ENCODE measurements at places on chromosomes 6 and 20.
A peak's percentile ranks its signal among the peaks of the same experiment; 100 is the strongest.

DNA sequence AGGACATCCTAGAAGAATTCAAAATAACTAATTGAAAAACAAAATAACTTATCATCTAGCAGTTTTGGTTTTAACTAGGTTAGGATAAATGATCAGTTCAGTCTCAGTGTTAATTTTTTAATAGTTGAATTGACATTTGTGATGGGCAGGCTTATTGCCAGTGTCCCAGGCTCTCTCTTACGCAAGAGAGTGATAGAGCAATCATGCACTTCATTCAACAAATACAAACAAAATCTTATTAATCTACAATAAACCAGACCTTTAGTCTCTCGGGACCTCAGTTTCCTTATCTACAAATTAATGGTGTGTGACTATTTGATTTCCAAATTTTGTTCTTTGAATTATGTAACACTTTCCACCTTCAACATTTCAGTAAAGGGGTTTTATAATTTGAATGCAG lies 385.9 kb upstream of the JAG1 start:
- no peak for DNase-seq

DNA sequence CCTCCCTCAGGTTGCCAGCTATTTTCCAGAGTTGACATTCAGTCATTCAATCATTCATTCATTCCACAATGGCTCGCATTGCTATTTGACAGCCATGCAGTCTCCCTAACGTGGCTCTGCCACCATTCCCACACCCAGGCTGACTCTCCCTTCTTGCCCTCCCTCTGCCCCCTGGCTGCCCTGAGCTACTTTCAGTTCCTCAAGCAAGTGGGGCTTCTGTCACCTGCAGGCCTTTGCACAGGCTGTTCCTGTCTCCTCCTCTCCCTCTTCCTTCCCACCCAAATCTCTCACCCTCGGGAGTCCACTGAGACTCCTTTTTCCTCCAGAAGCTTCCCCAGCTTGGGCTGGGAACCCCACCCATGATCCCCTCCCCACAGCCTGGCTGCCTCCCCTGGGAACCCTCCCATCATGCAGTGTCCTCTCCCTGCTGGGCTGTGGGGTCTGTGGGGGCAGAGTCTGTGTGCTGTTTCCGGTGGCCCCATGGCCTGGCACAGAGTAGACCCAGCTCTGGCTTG lies 2.6 kb downstream of the PACSIN1 start:
- no peak for DNase-seq

GRCh38 chr20:23540624-23541023 lies 27.7 kb downstream of the CST9L start:
- DNase-seq = no peak

GRCh38 chr6:35068206-35068605 lies 72.9 kb downstream of the TCP11 start:
- no peak for DNase-seq

GRCh38 chr6:134345789-134346188 lies 27.9 kb upstream of the SGK1 start:
- DNase-seq = no peak

- DNase-seq = no peak
Observed at GRCh38 chr6:109296971-109297372, 85.3 kb downstream of the CD164 start.

DNA sequence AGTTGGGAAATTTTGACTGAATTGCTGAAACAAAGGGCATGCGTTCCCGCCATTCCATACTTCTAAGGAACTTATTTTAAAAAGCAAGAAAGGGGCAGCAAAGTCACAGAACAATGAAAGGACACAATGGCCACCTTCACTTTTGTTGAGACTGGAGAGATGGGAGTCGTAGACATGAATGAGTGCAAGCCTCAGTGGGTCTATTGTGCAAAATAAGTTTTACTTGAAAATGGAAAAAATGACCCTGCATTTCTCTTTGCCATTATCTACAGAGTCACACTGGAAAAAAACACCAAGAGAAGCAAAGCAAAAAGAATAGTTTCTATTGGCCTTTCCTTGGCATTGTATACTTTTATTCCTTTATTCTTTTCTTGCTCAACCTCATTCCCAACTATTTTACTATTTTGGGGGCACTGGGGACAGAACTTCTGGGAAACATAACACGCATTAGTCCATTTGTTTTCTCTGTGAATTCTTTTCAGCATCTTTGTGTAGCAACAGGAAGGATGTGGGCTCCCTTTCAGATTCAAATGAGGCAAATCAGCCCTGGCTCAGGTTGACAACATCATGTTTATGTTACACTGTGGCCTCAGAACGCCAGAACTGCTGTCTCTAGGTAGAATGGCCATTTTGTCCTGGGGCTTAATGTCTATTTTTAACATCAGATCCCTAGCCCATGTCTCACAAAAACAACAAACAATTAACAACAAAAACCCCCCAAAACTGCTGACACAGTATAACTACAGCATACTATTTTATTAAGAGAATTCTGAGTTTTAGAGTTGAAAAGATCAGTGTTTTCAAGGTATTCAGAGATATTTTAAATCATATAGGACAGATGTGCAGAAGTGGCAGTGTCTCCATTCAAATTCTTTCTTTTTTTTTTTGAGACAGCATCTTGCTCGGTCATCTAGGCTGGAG lies 122.2 kb downstream of the FYN start:
- peak; percentile 87 for DNase-seq

DNA sequence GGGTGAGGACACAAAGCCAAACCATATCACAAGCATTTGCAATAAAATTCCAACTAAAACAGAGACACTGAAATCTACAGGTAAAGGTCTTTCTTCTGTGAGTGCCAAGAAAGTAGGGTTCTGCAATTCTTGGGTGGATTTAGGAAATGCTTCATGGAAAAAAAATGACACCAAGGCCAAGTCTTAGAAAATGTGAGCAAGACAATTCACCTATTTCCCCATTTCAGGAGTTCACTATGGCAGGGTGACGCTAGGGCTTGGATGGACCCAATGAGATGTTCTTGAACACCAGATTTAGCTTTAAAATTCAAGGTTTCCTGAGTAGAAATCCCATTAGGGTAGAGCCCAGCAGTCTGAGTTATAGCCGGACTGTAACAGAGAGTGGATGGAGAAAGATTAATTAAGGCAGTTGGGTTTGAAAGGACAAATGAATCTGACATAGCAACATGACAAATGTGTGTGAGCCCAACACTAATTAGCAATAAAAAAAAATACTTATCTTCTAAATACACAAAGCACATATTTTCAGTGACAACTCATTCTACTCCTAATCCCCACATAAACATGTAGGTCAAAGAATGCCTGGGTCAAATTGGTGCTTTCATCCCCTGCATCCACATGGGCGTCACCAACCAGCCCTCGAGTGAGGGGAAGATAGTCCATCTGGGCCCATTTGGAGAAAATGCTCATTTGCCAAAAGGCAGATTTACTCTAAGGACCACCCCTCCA lies 180.4 kb upstream of the JARID2 start:
- no peak for DNase-seq

GRCh38 chr20:59895908-59896307 lies 37.5 kb downstream of the SYCP2 start:
- DNase-seq = no peak

GRCh38 chr6:137681445-137682009 lies 185.5 kb upstream of the TNFAIP3 start:
- DNase-seq = no peak

GRCh38 chr6:36129941-36130666 lies at the start of gene MAPK13:
Gene MAPK13 (plus strand): TSS chr6:36130513. CDS start chr6:36130583, 70 bp downstream.
- DNase-seq = no peak

DNA sequence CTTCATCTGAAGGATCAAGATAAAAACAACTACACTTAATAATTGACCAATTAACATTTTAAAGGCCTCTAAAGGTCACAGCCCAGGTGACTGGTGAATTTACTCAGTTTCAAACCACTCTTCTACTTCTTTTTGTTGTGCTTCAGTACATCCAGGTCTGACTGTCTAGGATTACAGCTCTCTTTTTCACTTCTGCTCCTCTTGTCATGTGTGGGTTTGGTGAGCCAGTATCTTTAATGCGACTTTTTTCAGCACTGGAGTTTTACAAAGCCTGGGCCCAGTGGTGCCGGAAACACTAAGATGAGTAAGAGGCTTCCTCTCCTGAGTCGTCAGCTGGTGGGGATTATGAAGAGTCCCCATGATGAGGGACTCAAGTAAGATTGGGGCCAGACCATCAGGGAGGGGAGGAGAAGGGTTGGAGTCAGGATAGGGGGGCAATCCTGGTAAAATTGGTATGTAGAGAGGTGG lies 27.0 kb downstream of the HECA start:
- no peak for DNase-seq

GRCh38 chr20:35059612-35060011 lies 33.0 kb downstream of the TRPC4AP start:
- DNase-seq = no peak

GRCh38 chr6:148441454-148441911 lies 98.8 kb downstream of the SASH1 start:
- peak; percentile 88 for DNase-seq
